Activated T-cell treated with anti-CD3 and anti-CD28 coated beads, Interleukin-2, amount 50 U/mL, for 48 hours (primary cell): ENCODE measurements at places on chromosomes 5 and 9.

- DNase-seq = no peak
Measured at GRCh38 chr9:25205285-25205684, 473.0 kb downstream of the TUSC1 start.

DNA sequence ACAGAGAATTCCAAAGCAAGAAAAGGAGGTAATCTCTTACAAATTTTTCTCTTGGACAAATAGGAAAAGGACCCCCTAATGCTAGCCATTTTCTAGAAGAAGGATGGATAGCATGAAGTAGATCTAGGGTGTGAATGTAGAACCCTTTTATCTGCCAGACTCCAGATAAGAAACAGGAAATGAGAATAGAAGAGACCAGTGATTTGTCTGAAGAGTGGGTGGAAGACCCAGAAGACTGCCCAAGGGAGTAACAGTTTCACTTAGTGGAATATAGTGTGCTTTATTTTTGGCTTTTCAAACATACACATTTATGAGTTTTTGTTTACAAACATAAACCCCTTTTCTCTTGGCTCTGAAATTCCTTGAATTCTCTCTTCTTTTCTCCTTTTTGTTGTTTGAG is 25.0 kb downstream of the ECM2 start:
- DNase-seq = no peak

DNA sequence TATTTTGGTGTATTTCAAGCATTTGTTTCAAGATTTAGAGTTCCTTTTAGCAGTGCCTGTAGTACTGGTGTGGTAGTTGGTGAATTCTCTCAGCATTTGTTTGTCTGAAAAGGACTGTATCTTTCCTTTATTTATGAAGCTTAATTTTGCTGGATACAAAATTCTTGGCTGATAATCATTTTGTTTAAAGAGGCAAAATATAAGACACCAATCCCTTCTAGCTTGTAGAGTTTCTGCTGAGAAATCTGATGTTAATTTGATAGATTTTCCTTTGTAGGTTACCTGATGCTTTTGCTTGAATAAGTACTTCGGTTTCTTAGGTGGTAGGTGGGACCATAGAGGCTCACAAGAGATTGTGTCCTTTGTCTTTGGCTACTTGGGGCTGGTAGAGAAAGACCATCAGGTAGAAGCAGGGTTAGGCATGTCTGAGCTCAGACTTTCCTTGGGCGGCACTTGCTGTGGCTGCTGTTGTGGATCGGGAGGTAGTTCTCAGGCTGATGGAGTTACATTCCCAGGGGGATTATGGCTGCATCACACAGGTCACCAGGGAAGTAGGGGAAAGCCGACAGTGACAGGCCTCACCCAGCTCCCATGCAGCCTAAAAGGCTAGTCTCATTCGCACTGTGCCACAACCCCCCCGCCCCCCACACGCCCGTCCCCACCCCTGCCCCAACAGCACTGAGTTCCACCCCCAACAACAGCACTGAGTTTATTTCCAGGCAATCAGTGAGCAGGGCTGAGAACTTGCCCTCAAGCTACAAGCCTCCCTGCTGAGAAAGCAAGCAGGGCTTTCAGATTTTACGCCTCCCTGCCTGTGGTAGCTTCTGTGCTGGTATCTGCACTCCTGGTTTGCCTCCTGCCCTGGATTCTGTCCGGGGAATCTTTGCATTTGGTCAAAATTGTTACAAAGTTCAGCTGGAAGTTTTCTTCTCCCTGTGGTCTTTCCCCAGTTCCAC is 127.1 kb upstream of the GLRA1 start:
- no peak for DNase-seq

GRCh38 chr9:90855208-90855902 is 53.7 kb downstream of the SYK start:
- DNase-seq = no peak

DNA sequence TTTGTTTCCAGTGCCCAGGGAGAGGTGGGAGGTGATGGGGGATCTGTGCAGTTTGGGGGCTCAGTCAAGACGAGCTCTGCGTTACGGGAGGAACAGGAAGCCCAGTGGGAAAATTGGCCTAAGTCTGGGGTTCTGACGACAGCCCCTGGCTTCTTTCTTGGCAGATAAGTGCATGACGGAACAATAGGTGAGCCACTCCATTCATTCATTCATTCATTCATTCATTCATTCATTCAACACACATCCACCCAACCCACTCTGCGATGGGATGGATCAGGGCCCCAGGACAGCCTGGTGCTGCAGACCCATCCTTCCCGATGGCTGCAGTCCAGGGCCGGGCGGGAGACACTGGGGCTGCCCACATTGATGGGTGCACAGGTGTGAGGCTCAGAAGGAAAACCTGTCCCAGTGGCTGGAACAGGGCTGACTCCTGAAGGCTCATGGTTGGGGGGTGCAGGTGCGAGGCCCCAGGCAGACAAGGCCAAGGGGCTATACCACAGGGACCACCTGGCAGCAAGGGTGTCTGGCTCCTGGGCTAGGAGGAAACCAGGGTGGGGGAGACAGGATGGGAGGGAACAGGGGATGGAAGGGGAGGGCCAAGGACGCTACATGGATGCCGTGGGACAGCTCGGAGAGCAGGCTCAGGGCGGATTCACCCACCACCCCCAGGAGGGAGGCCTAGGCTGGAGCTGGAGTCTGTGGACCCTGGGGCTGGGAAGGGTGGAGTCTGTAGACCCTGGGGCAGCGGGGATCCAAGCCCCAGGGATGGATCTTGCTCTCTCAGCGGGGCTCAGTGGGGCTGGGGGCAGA is 1.9 kb upstream of the LCNL1 start:
- DNase-seq = no peak

DNA sequence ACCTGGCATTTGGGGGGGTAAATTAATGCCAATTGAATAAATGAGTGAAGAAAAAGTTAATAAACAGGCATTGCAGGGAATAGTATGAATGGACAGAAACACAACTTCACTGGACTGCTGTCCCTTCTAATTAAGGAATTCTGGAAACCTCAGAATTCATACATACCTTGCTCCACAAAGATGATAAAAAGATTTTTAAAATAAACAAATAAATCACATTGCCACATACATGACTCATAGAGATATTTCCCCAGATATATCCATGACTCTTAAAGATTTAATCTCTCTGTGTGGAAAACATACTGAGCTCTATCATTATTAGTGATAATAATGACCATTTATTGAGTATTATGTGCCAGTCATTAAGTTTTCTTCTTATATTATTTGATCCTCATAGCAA is 469.0 kb upstream of the MEF2C start:
- DNase-seq = no peak

DNA sequence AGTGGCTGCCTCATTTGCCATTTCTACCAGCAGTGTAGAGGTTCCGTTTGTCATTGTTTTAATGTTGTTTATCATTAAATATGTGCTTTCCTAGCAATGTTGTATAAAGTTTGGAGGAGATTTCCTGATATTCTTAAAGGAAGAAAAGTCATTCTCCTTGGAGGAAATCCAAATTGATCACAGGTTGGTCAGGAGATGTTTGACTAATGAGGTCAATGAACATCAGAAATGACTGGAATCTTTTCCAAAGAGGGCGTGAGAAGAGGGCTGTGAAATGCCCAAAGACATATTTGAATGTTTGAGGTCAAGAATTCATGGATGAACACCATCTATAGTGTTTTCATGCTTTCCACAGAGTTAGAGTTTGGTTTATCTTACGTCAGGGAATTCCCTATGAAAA is 471.3 kb downstream of the MAT2B start:
- DNase-seq = no peak

DNA sequence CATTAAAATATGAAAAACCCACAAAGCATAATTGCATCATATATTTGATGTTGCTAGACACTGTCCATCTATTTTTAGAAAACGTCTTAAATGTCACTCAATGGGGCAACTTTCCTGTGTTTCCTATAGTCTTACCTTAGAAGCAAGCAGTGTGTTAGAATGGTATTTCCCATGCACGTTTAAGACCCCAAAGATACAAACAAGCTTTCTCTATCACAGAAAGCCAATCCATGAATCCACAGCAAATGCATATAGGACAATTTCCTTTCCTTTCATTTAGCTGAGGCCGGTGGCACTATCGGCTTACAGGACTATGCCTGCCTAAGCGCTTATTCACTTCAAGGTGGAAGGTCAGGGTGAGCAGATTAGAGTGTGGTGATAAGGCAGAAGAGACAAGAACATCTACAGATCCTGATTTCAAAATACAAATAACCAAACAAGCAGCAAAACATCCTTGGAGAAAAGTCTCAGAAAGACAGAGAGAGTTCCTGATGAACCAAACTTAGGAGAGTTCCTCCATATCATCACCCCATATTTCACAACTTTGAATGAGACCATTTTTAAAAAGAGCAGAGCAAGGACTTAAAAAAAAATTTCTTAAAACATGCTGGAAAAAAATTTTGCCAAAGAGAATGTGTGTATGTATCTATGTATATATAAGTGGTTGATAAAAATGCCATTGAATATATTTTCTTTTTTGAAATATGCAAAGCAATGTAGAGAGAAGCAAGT is 57.2 kb downstream of the MEF2C start:
- no peak for DNase-seq

DNA sequence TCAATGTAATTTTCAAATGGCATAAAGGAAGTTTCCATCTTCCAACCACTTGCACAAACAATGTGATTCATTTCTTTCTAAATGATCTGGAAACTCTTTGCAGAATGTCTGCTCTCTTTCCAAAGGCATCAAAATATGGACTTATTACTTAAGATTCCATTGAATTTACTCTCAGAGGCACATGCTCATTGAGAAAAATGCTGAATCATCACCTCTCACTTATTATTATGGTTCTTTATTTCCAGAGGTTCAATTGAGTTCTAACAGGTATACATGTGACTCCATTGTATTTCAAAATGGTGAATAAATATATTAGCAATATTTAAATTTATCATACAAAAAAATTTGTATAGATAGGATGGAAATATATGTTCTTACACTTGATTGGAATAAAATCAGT is 1140.6 kb downstream of the EFNA5 start:
- DNase-seq = no peak

GRCh38 chr5:1378096-1378495 is 33.2 kb upstream of the CLPTM1L start:
- no peak for DNase-seq

GRCh38 chr5:39466846-39467245 is 42.1 kb upstream of the DAB2 start:
- no peak for DNase-seq

DNA sequence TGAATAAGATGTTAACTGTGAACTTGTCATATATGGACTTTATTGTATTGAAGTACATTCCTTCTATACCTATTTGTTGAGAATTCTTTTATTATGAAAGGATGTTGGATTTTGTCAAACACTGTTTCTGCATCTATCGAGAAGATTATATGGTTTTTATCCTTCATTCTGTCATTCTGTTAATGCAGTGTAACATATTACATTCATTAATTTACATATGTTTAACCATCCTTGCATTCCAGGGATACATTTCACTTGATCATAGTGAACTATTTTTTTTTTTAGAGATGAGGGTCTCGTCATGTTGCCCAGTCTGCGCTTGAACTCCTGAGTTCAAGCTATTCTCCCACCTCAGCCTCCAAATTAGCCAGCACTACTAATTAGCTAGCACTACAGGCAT is 48.4 kb downstream of the F2R start:
- no peak for DNase-seq

DNA sequence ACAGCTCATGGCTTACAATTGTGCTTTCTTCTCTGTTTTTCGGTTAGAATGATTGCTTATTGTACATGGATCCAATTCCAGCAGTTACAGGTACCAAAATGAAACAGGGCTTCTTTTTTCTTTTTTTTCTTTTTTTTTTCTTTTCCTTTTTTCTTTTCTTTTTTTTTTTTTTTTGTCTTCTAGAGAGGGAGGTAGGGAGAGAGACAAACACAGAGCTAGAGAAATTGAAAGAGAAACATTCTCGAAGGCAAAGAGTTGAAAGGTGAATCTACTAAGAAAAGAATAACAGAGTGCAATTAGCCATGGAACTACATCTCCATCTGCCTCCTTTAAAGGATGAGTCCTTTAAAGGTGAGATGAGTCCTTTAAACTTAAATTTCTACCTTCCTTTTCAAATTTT is 1.0 kb upstream of the EDIL3 start:
- no peak for DNase-seq

GRCh38 chr5:167870055-167870454 is 421.4 kb upstream of the WWC1 start:
- no peak for DNase-seq

DNA sequence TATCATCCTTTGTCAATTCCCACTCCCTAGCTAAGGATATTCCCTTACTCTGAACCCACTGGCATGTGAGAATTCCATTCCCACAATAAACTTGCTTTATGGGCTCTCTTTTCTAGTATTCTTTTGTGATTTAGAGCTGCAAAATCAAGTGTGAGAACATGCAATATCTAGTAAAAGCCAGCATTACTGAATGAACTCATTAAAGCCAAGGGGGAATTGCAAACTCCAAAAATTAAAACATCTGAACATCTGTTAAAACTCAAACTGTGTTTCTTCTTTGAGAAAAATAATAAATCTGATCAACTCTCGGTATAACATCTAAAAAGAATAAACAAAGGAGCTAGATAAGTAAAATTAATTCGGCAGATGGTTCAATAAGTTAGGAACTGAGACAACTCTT is 53.1 kb upstream of the MPDZ start:
- DNase-seq = no peak

DNA sequence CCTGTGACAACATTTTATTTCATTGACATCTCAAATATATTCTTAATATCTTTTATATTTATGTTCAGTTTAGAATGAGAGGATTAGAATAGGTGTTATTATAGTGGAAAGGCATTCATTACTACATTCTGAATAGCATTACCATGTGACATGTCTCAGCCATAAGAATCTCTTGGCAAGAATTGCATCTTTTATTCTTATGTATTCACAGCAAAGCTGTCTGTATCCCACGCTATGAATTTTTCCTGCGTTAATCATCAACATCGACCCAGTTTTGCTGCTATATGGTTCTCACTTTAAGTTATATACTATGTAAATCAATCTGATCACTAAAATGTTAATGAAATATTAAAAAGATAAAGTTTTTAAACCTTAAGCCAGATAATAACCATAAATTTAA is 248.6 kb downstream of the TMEM232 start:
- DNase-seq = no peak

- no peak for DNase-seq
Measured at GRCh38 chr9:12060067-12060466, 633.1 kb upstream of the TYRP1 start.

DNA sequence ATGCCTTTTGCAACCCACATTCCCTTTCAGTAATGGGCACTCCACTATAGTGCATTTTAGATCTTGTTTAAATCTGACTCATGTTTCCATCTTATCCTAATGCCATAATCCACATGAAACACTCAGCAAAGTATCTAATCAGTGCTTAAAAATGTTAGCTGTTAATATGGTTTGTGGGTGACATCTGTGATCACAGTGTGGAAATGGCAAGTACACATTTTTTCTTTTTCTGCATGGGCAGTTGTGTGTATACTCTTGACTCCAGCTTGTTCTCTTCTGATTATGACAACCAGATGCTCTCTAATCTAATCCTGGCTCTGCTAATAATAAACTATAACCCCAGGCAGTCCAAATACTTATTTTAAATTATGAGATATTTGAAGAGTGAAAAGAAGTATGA is 103.3 kb downstream of the EDIL3 start:
- DNase-seq = no peak
